ENCODE measurements at places on chromosomes 13 and 19.

DNA sequence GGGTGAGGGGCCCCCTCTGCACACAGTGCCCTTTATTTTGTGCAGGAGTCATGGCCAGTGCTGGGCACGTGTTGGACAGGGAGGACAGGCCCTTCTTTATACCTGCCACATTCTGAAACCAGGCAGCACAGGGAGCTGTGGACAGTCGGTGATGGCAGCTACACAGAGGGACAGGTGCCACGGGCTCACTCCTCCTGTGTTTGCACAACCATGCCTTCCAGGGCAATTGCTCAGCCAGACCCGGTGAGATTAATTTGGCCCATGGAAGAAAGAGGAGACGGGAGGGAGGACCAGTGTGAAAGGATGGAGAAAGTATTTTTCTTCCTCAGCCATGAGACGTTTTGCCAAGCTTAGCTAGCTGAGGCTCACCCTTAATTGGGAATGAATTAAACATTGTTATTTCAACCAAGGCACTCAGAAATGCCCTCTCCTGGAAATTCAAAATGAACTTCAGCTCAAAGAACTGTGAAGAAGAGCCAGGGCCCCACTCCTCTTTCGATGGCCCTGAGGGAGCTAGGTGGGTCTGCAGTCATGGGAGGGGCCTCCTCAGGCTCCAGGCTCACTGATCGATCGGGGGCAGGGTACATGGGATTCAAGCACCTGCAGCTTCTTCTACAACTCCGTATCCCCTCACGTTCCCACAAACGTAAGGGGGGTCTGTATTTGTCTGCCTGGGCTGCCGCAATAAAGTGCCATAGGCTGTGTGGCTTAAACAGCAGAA, 41.2 kb downstream of the SHISA2 start:
- DNase-seq = no peak

DNA sequence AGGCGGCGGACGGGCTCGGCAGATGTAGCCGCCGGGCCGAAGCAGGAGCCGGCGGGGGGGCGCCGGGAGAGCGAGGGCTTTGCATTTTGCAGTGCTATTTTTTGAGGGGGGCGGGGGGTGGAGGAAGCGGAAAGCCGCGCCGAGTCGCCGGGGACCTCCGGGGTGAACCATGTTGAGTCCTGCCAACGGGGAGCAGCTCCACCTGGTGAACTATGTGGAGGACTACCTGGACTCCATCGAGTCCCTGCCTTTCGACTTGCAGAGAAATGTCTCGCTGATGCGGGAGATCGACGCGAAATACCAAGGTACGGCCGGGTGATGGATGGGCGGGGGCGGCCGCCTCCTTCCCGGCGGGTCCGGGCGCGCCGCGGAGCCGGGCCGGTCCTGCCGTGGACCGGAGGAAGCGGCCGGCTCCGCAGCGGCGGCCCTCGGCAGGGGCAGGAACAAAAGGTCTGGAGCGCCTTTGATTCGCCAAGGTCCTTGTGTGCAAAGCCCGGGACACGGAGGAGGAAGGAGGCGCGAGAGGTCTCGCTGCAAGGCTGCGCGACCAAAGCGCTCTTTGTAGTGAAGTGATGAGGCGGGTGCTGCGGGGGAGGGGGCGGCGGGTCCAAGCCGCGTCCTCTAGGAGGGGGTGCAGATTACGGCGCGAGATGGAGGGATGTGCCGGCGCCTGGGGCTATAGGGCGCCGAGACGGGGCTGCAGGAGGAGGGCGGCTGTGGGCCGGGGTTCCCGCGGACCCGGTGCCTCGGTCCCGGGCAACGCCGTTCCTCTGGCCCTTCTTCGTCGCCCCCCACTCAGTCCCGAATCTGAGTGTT, 689 bp downstream of the ING1 start:
- no peak for DNase-seq

DNA sequence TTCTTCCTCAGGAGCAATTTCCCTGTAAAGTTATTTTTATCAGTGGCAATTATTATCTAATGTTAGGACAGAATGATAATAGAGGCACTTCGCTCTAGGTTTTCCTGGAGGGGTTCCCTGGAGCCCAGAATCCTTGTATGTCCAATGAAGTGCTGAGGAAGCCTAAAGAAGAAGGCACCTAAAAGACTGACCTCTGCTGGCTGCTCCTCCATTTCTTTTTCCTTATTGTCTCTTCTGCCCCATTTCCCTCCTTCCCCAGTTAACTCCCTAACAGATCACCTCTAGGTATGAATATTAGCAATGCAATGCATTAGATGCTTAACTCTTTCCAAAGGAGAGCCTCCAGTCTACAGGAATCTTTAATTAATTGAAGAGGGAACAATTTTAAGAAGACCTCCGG, 985.4 kb downstream of the DIAPH3 start:
- DNase-seq = no peak

DNA sequence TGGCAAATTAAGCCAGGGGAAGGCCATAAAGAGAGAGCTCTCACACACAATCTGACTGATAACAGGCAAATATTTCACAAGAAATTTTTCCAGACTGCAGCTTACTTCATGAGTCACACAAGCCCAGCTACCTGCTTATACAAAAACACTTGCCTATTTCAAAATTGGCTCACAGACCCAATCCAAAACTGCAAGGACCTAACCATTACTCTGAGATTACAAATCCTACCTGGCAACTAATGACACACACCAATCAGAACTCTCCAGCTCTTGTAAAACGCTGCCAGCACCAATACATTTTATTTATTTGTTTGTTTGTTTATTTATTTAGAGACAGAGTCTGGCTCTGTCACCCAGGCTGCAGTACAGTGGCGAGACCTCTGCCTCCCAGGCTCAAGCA, 18.1 kb upstream of the ZFP82 start:
- no peak for DNase-seq

GRCh38 chr13:50132904-50133357, 117.7 kb downstream of the KCNRG start:
- DNase-seq = no peak

- DNase-seq = no peak
Observed at GRCh38 chr13:87906411-87906810, 235.2 kb downstream of the SLITRK5 start.

DNA sequence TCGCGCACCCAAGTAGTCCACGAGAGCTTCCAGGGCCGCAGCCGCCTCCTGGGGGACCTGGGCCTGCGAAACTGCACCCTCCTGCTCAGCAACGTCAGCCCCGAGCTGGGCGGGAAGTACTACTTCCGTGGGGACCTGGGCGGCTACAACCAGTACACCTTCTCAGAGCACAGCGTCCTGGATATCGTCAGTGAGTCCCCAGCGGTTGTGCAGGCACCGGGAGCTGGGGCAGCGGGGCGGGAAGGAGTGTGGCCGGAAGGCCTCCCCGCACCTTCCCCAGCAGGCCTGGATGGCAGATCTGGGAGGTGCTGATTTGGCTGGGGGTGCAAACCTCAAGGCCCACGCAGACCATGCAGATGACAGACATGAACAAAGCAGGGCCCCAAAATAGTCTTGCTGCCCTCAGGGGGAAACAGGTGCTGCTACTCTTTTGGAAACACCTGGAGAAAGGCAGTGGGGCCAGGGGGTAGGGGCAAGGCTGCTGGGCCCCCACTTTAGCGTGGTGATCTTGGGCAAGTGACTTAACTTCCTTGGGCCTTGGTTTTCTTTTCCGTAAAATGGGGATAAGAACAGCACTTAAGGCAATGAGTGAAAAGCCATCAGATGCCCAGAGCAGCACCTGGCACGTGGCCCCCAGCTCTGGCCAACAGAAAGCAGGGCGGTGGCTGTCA, 4.0 kb downstream of the MAG start:
- DNase-seq = no peak

DNA sequence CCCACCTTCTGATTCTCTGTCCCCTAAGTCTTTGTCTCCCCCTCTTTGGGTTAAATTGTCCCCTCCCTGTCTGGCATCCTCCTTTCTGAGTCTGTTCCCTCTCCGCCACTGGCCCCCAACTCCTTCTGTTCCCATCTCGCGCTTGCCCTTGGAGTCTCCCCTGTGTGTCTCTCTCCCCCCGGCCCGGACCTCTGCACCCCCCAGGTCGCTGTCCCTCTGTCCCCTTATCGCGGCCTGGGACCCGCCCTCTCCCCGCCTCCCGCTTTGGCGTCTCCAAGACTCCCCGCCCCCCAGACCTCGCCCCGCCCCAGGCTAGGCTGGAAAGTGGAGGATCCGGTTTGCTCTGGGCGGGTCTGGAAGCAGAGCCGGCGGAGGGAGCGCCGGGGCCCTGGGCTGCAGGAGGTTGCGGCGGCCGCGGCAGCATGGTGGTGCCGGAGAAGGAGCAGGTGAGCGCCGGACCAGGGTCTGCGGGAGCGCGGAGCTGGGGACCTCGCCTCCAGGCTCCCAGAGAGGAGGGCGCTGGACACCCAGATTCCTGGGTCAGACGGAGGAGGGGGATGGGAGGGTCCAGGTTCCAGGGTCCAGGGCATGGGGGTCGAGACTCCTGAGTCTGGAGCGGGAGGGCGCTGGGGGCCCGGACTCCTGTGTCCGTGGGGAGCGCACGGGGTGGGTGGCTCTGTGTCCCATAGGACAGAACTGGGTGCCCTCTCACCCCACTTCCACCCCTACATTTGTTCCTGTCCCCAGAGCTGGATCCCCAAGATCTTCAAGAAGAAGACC, at the start of gene TRPM4:
TSS of gene TRPM4 (plus strand) at position 348 of the 780 bp plus-strand sequence. CDS start at position 423, 75 bp downstream.
- DNase-seq = peak; percentile 80

GRCh38 chr13:97342136-97342535, 91.8 kb upstream of the RAP2A start:
- no peak for DNase-seq

- no peak for DNase-seq
Observed at GRCh38 chr19:50654882-50655281, 5.6 kb downstream of the C19orf81 start.

- no peak for DNase-seq
Observed at GRCh38 chr13:105595471-105595870, 940.0 kb downstream of the EFNB2 start.

DNA sequence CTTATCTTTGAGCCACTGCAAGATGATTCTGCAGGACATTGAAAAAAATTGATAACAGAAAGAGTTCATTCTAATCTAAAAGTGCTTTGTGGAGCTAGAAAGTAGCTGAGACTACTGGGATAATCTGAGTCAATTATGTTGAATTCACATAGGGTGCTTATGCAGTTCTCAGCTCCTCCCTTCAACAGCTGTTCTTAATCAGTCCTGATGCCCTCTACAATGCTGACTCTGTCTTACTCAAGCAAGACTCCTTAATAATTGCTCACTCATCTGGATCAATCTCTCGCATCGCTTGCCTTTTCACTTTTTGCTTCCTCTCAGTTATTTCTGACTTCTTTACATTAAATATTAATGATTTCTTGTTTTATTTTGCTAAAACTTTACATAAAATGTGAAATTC, 182.1 kb downstream of the PCDH17 start:
- DNase-seq = no peak

- peak; percentile 99 for DNase-seq
Observed at GRCh38 chr19:1725100-1726064, 27.9 kb upstream of the ONECUT3 start.

DNA sequence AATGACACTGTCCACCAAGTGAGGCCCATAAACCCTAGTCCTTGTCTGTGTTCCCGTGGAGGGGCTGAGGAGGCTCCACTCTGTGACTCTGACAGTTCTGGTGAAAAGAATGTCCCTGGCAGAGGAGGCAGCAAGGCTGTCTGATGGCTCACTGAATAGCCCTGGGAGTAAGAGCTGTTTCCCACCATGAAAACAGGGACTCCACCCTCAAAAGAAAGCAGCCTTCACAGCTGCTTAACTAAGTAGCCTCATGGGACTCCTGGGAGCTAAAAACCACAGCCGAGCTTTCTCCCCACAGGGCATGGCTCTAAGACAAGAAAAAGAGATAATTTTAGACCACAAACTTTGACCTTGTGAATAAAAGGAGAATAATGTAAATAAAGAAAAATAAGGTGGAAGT, 135.1 kb upstream of the FRY start:
- peak; percentile 15 for DNase-seq
